ENCODE measurements at places on chromosomes 3 and 15.

DNA sequence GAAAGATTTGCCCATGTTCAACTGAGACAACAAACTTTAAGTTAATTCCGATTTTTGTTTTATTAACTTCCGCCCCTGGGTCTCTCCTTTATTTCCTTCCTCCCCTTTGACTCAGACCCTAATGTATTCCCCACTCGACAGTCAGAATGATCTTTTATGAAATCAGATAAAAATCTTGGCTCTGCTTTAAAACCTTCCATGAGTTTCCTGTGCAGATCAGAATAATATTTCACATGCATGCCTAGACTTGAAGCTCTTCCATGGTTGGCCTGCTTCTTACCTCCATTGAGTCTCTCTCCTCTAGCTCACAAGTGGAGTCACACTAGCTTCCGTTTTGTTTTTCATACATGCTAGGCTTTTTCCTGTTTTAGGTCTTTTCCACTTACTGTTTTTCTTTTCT, 116.8 kb upstream of the SPATA16 start:
- no peak for DNase-seq

GRCh38 chr15:61025781-61026180, 203.3 kb downstream of the RORA start:
- DNase-seq = no peak

DNA sequence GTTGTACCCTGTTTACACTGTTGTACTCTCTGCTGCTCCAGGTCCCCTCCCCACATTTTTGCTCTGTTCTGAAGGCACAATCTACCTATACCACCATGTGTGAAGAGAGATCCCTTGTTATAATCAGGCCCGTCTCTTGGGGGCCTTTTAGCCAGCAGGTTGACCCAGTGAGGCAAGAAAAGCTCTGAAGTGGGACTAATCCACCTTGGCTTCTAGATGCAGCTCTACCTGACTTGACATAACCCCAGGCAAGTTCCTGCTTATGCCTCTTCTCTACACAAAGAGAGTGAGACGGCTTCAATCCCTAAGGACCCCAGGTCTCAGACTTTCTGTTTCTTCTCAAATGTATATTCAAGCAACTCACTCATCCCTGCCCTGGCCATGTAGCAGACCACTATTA, 56.9 kb upstream of the MANF start:
- no peak for DNase-seq

- DNase-seq = no peak
These were observed 45.5 kb upstream of the PRR23E start for GRCh38 chr3:127147291-127147885.

GRCh38 chr3:10570196-10570946, 65.0 kb upstream of the ATP2B2 start:
- no peak for DNase-seq

GRCh38 chr3:169965562-169966427, 812 bp upstream of the SEC62 start:
- DNase-seq = no peak

- no peak for DNase-seq
These were observed 47.9 kb downstream of the CDCP1 start for GRCh38 chr3:45098310-45098709.

DNA sequence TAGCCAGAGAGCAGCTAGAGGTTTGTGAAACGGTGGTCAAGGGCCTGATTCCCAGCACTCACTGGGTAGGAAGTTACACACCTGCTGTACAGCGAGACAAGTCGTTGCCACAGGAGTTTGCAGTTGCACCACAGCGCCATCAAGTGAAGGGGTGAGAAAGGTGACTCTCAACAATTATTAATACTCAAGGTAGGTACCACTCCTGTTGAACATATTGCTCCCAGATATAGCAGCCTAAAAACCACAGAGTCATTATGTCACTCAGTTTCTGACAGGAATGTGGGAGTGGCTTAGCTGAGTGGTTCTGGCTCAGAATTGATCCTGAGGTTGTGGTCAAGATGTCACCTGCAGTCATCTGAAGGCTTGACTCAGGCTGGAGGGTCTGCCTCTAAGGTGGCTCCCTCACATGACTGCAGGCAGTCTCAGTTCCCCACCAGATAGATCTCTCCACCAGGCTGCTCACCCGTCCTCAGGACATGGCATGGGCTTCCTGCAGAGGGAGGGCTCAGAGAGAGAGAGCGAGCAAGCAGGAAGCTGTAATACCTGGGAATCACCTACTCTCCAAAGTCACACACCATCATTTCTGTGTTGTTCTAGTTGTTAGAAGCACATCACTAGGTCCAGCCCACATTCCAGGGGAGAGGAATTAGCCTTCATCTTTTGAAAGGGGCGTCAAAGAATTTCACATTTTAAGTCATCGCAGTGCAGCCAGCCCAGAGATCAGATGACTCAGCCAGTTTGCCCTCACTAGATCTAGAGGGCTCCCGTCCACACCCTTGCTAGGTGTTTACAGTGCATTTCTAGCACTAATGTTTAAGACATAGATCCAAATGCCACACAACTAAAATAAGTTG, 17.0 kb upstream of the ANO10 start:
- no peak for DNase-seq

DNA sequence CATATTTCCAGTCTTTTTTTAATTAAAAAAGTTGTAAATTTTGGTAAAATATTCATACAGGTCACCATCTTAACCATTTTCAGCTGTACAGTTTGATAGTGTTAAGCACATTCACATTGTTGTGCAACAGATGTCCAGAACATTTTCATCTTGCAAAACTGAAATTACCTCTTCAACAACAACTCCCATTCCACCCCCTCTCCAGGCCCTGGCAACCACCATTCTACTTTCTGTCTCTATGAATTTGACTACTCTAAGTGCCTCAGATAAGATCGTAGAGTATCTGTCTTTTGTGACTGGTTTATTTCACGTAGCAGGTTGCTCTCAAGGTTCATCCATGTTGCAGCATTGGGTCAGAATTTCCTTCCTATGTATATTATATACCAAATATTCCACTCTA, 76.0 kb downstream of the SLCO3A1 start:
- no peak for DNase-seq

GRCh38 chr3:186640473-186640818, 247 bp downstream of the FETUB start:
- DNase-seq = no peak

DNA sequence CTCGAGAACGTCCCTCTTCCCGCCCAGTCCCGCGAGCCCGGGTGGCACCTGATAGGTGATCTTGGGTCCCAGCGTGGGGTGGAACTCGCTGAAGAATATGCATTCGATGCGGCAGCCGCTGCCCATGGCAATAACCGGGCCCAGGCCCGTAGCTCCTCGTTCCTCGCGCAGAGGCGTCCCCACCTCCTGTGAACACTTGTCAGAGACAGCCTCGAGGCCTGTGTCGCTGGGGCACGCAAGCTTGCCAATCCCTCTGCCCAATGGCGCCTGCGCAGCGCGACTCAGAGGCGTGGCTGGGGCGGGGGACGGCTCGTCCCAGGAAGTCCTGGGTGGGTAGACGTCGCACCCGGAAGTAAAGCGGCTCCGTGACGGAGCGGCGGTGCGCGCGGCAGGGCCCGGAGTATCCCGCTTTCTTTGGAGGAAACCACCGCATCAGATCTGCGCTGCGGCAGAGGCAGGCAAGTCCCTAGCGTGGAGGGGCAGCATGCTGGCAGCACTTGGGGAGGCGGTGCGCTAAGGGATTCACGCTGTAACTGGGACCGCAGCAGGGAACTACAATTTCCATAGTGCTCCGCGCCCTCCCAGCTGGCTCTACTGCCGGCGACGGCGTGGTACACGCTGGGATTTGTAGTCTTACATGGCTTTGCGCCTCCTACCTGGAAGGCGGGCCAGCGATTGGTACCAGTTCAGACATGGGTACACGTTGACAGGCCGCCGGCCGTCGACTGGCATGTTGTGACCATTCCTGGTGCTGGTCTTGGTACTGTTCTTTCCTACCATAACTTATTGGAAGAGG, at the start of the genes CYB561D2 and NPRL2:
CYB561D2 (plus strand) TSS at position 336 of the 796 bp plus-strand sequence. CDS start 572 bp downstream, outside the sequence.
NPRL2 (minus strand) TSS at position 249 of the 796 bp plus-strand sequence; CDS start at position 126, 123 bp downstream.
- DNase-seq = peak; percentile 98

DNA sequence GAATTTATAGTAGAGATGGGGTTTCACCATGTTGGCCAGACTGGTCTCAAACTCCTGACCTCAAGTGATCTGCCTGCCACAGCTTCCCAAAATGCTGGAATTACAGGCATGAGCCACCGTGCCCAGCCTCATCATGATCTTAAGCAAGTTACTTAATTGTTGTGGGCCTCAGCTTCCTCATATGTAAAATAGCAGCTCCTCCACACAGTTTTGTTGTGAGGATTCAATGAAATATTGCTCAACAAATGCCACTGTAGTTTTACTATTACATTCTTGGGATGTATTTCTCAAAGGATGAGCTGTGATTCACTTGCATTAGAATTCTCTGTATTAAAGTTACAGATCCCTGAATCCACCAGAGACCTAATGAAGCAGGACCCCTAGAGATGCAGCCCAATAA, 168.8 kb downstream of the ADAMTS9 start:
- no peak for DNase-seq

- no peak for DNase-seq
These were observed 10.2 kb upstream of the TIPARP start for GRCh38 chr3:156664011-156664830.

DNA sequence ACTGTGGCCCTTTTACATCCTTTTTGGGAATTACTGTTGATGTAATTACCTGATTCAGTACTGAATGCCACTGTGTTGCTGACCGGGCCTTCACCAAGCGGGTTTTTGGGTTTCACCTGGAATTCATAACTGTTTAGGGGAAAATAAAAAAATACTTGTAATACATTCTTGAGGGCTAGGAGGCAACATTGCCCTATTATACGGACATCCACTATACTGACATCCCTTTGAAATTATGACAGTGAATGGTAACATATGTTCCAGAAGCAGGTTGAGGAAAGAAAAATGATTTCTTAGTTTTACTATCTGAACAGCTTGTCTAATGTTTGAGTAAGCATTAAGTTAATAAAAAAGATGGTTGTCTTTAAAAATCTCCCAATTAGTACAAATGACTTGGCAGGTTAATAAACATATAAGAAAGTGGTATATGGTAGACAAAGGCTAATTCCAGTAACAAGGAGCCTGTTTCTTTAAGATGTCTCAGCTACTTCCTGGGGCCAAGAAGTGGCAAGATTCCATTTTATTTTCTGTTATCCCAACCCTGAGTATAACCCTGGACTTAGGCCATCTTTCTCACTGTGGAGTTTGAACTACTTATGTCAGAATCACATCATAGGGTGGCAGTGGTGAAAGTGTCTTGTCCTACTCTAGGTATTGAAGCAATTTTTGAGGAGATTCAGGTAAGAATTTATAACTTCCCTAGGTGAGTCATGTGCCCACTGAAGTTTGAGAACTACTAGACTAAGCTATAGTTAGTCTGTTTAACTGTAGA, 45.5 kb downstream of the TFG start:
- no peak for DNase-seq

GRCh38 chr3:127033171-127033570, 50.3 kb downstream of the PLXNA1 start:
- DNase-seq = no peak

GRCh38 chr3:164479978-164480377, 598.3 kb downstream of the SI start:
- DNase-seq = no peak

- no peak for DNase-seq
These were observed 19.5 kb upstream of the CXCR6 start for GRCh38 chr3:45923755-45924154.

DNA sequence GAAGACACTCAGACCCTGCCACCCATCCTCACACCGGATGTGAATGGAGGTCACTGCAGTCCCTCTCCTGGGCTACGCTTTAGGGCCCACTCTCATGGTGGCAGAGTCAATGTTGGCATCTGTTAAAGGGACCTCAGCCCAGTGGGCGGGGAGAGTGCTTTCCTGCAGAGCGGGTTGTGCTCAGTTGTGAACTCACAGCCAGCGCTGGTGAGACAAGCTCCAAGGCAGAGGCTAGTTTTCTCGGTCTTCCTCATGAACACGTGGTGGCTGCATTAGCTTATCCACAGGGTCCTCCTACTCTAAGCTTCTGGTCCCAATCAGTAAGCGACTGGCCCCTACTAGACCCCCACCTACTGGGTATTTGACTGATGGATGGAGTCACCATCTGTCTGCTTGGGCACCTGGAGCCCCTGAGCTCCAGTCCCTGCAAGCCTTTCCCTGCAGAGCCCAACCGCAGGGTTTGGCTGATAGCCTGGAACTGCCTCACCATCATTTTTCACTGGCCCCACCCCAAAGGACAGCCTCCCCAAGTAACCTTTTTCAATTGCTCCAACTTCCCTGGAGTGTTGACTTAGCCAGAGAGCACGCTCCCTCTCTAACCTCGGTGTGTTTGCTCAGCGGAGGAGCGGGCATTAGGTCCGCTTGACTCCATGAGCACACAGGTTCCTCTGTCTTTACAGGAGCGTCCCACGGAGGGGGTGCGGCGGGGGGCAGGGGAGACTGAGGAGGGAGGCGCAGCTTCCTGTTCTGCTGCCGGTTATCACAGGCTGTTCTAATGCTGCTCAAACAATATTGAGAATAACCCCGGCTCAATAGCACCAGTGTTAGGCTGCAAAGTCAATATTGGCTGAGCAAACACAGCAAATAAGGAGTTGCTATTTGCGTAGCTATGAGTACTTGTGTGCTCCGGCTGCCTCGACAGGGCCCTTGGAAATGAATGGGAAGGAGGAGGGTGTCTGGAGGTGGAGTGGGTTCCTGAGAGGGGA, 141.7 kb downstream of the RPLP1 start:
- DNase-seq = no peak

GRCh38 chr3:170062068-170062467, 24.3 kb downstream of the GPR160 start:
- DNase-seq = no peak

- no peak for DNase-seq
These were observed 35.8 kb upstream of the ZNF148 start for GRCh38 chr3:125410922-125411321.

GRCh38 chr3:33037471-33037870, 59.5 kb downstream of the GLB1 start:
- DNase-seq = no peak

DNA sequence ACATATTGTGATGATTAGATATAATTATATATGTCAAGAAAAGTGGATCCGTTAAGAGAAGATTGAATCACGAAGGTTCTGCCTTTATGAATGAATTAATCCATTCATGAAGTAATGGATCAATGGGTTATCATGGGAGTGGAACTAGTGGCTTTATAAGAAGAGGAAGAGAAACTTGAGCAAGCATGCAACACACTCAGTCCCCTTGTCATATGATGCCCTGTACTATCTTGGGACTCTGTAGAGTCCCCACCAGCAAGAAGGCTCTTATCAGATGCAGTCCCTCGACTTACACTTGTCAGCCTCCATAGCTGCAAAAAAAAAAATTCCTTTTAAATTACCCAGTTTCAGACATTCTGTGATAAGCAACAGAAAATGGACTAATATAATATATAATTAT, 301.9 kb downstream of the RAP2B start:
- no peak for DNase-seq

DNA sequence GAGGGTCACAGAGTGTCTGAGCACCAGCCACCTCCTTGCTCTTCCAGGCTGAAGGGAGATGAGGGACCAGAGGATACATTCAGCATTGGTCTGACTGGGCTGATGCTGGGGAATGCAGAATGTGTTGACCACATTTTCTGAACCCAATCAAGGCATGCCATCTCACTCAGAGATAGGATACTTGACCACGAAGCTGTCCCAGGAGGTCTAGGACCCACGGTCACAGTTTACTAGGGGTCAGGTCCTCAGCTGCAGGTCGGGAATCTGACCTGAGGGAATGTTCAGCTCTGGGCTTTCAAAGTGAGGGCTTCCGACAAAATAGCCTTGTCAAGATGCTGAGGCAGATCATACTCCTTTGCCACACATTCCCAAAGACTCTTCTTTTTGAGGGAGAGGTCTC, 19.6 kb downstream of the PLA2G4E start:
- DNase-seq = no peak

Data from stimulated activated CD8-positive, alpha-beta memory T cell treated with anti-CD3 and anti-CD28 coated beads, Interleukin-15, amount 100 ng/mL, for 1 hour (primary cell).